ENCODE measurements at places on chromosomes 12 and 14.

GRCh38 chr12:32178341-32179010, 71.8 kb downstream of the BICD1 start:
- no peak for DNase-seq

- no peak for DNase-seq
These were observed 67.3 kb downstream of the KCNK10 start for GRCh38 chr14:88255798-88256197.

DNA sequence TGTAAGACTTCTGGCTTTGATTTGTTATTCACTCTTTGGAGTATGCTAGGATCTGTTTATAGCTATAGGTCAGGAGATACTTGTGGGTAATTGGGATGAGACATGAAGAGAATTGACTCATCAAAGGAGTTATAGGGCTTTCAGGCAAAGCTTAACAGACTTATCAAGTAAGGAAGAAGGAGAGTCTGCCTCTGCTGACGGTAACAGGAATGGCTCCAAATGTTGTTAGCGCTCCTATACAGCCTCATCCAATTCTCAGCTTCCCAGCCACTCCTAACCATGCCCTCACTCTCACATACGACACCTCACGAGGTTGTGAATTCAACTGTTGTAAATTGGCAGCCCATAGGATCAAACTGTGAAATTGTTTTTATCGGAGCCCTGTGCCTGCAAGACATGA, 140.5 kb downstream of the KCNA5 start:
- no peak for DNase-seq

DNA sequence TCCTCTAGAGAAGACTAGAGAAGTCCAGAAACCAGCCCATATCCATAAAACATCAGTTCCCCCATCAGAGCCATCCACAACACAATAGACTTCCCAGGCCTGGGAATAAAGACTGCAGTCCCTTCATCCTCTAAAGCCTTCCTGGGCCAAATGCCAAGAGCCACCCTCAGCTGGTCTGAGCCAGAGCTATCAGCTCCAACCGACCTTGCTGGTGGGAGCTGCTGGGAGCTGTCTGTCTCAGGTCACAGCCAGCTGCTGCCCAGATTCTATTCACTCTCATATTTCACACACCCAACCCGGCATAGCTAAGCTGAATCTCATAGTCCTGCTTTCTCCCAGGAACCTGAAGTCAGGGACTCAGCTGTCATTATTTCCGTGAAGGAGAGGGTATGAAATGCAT, 10.9 kb upstream of the TFCP2 start:
- DNase-seq, result peak; percentile 71

DNA sequence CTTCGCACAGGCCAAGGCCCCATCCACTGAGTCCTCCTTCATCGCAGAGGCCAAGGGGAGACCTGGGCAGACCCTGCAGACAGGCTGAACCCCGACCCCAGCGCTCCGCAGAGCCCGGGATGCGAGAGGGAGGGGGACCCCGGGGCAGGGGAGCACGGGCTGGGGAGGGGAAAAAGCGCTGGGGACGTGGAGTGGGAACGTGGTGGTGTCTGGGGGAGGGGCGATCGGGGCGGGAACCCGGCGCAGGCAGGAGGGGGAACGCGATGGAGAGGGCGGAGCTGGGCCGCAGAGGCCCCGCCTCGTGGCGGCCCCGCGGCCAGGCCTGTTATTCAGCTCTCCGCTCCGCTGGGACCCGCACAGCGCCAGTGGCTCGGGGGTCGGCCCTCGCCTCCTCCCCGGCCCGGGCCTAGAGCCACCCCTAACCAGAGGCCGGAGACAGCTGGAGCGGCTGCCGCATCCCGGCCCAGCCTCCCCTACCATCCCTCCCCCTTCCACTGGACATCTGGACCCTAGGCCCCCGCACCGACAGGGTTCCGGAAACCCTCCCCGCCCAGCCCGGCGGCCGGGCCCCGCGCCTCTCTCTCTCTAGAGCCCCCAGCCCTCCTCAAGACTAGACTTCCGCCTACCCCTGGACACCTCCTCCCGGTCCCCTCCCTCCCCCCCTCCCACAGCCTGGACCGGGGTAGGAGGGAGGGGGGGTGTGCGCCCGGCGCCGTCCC, at the start of gene ARHGEF25:
Gene ARHGEF25 (plus strand): TSS at position 328 of the 719 bp plus-strand sequence. CDS start 460 bp downstream, outside the sequence.
- peak; percentile 54 for DNase-seq

DNA sequence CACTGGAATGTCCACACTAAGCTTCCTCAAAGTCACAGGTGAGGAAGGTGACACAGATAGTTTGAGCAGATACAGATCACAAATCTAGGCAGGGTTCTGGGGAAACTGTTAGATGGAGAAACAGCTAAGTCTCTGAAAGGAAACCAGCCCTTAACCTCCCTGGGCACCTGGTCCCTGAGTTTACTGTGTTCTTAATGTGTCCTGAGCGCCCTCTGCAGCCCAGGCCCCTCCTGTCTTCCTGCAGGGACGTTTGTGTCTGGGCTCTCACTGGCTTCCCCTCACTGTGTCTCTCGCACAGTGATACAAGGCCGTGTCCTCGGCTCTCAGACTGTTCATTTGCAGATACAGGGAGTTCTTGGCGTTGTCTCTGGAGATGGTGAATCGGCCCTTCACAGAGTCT, 684.3 kb downstream of the TMEM121 start:
- no peak for DNase-seq

GRCh38 chr12:21444193-21445146, 7.0 kb downstream of the PYROXD1 start:
- DNase-seq, result no peak

- no peak for DNase-seq
These were observed 964 bp upstream of the SERPINA4 start for GRCh38 chr14:94560291-94560665.

GRCh38 chr14:50237427-50237826, 6.0 kb upstream of the SOS2 start:
- DNase-seq, result no peak

DNA sequence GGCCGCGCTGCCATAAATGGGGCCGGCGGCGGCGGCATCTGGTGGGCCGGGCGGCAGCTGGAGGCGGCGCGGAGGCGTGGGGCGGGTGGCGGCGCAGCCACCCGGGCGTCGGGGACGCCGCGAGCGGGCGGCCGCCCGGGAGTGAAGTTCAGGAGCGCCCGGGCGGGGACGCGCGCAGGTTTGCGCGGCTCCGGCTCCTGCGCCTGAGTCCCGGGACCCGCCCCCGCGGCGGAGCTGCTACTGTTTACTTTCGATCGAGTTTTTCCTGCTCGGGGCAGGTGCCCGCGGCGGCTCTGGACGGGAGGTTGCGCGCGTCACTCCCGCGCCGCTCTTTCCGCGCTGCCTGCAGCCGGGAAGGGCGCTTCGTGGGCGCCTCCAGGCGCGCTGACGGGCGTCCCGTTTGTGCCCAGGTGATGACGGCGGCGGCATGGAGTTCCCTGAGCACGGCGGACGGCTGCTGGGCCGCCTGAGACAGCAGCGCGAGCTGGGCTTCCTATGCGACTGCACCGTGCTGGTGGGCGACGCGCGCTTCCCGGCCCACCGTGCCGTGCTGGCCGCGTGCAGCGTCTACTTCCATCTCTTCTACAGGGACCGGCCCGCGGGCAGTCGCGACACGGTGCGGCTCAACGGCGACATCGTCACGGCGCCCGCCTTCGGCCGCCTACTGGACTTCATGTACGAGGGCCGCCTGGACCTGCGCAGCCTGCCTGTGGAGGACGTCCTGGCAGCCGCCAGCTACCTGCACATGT, at the start of gene ZBTB42:
Gene ZBTB42 (plus strand): TSS at position 331 of the 749 bp plus-strand sequence. CDS start 97 bp downstream, at position 428.
- DNase-seq, result no peak

- peak; percentile 60 for DNase-seq
These were observed 668 bp downstream of the TRIP11 start for GRCh38 chr14:92039063-92039718.

GRCh38 chr14:94087891-94088290, 6.8 kb downstream of the IFI27L1 start:
- no peak for DNase-seq

- no peak for DNase-seq
These were observed 43.9 kb upstream of the SLC2A13 start for GRCh38 chr12:40149673-40150260.

DNA sequence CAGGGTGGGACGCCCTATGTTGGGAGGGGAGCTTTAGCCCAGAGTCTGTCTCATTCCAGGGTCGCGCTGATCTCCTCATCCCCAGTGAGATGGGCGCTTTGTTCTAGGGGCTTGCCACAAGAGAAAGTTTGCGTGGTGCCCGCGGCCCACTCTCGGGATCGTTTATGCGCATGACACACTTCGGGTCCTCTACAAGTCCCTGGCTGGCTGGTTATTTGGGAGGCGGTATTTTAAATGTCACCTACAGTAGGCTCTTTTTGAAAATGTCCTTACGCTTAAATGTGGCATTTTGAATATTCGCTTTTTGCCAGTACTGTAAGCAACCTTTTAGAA, 541 bp downstream of the GOLT1B start:
- no peak for DNase-seq

DNA sequence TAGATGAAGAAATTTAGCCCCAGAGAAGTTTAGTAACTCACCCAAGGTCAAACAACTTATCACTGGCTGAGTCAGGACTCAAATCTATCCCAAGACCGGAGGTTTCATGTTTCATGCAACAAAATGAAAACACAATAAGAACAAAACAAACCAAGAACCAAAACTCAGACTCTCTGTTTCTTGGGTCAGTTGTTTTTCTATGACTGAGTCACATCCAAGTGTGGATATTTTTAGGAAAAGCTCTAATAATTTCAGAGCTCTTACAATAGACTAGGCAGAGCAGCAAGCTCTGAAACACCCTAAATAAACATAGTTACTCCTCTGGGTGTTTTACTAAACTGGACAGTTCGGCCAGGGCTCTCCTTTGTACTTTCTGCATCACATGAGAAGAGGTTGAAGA, 87.6 kb upstream of the PRB2 start:
- DNase-seq, result no peak

GRCh38 chr12:76038176-76038575, 6.6 kb upstream of the PHLDA1 start:
- DNase-seq, result no peak

- DNase-seq, result no peak
These were observed 252.4 kb downstream of the KCNC2 start for GRCh38 chr12:74957231-74957630.

DNA sequence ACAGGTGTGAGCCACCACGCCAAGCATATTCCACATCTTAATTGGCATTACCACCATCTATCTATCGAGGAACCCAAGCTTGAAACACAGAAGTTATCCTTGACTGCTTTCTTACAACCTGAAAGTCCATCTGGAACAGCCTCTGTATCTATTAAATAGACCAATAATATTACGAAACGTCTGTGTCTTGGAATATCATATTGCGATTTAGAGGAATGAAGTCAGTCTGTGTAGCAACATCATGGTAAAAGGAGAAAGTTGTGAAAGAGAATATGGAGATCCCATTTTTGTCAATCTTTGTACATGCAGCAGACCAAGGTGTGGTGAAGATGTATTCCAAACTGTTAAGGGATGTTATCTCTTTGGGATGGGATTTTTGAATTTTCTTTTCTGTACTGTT, 25.8 kb upstream of the MAX start:
- no peak for DNase-seq

DNA sequence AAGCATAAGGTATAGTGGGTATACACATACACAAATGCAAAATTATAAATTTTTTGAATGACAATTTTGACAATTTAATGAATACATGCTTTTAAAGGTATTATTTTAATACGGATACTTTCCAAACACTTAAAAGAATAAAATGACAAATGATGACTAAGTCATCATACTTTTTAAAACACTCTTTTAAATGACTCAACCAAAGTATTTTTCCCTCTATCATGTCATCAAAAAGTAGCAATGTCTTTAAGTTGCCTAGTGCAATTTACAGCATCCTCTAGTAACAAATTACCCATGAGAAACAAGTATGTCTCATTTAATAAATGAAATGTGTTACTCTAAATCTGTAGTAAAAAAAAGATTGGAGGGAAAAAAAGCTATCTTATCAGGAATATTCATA, 73.3 kb downstream of the RPS6KA5 start:
- DNase-seq, result no peak

- no peak for DNase-seq
These were observed 117.2 kb downstream of the PPM1H start for GRCh38 chr12:62817556-62818271.

- DNase-seq, result no peak
These were observed 436.2 kb upstream of the FLRT2 start for GRCh38 chr14:85093631-85094330.

All from NCI-H1092 treated with DMSO at 0.1 percent for 48 hours (cell line).